Stimulated activated naive CD4-positive, alpha-beta T cell treated with Interleukin-2 at 50 U/mL for 16 hours (primary cell): ENCODE measurements at places on chromosomes 13 and 19.
A peak's percentile ranks its signal among the peaks of the same experiment; 100 is the strongest.

- peak; percentile 23 for DNase-seq
Observed at GRCh38 chr13:51453959-51454703, 1.3 kb upstream of the INTS6 start.

- no peak for DNase-seq
Observed at GRCh38 chr19:43934055-43934984, 762 bp downstream of the ZNF45 start.

- no peak for DNase-seq
Observed at GRCh38 chr13:112890316-112891145, 78.5 kb upstream of the MCF2L start.

DNA sequence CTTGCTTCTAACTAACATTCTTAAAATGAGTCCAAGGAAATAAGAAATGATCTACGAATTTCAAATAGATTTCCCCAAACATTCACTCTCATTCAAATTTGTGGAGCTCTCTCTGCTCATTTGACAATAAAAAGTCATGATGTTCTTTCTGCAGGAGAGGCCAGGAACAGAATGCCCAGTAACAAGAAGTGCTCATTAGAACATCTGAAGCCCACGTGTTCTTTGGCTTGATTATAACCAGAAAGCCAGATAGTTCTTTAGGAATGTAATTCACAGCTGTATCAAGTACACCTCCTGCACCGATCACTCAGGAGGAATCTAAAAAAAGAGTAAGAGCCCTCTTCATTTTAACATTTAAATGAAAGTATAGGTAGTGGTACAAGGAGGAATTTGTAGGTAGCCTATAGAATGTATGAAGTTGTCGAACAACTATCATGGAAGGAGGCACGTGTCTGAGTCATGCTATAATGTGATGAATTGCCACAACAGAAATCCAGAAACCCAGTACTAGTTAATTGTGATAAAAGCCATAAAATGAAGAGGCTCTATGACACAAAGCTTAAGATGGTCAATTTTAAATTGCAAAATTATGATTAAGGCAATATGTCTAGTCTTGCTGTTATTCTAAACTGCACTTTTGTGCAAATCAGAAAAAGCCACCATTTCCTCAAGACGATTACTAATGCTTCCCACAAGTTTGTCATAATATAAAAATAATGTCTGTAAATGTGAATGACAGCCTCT is 12.8 kb downstream of the MEDAG start:
- DNase-seq = no peak

DNA sequence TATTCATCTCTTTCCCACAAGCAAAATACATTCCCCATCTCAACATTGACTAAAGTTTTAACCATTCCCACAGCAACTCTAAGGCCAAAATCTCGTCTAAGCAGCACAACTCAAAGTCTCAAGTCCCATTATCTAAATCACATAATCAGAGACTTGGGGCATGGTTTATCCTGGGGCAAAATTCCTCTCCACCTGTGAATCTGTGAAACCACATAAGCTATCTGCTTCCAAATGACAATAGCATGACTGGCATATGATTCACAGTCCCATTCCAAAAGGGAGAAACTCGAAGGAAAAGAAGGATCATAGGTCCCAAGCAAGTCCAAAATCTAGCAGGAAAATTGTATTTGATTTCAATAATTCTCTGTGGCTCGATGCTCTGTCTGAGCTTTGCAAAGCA is 73.0 kb downstream of the ANKRD10 start:
- no peak for DNase-seq

- DNase-seq = no peak
Observed at GRCh38 chr13:91882918-91883317, 484.5 kb downstream of the GPC5 start.

DNA sequence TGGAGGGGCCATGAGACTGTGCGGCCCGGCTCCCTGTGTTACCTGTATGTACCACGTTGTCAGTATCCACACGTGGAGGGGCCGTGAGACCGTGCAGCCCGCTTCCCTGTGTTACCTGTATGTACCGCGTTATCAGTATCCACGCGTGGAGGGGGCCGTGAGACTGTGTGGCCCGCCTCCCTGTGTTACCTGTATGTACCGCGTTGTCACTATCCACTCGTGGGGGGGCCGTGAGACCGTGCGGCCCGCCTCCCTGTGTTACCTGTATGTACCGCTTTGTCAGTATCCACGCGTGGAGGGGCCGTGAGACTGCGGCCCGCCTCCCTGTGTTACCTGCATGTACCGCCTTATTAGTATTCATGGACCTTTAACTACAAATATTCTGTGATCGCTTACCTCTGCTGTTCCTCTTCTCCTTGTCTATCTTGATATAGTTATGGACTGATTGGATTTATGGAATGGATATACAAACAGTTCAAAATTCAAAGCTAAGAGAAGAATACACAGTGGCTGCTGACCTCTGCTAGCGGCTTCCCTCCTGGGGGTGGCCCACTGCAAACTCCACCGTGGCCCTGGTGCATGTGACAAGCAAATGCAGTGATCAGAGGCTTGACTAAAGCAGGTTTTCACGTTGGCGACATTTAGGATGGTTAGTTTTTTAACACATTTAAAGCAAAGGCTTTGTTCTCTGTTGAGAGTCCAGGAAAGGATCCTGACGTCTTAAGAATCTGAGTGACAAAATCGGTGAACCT is 38.7 kb downstream of the ATP11A start:
- DNase-seq = no peak

GRCh38 chr13:113774177-113775107 is 15.4 kb downstream of the TMEM255B start:
- no peak for DNase-seq

GRCh38 chr13:62033934-62034333 is 618.3 kb upstream of the PCDH20 start:
- DNase-seq = no peak

- DNase-seq = no peak
Observed at GRCh38 chr13:67227131-67227983, 2.8 kb downstream of the PCDH9 start.
